ENCODE measurements at places on chromosomes 11 and 22.

DNA sequence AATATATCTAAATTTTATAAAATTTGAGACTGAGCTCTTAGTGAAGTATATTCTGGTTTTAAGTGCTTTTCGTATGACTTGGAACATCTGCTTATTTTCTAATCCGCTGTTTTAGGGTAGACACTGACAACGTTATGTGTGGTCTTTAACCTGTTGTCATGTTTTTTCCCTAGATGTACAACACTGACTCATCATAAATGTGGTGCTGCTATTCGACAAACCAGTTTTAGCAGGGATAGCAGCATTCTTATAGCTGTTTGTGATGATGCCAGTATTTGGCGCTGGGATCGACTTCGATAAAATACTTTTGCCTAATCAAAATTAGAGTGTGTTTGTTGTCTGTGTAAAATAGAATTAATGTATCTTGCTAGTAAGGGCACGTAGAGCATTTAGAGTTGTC lies 23.8 kb upstream of the HIKESHI start:
- DNase-seq = no peak

DNA sequence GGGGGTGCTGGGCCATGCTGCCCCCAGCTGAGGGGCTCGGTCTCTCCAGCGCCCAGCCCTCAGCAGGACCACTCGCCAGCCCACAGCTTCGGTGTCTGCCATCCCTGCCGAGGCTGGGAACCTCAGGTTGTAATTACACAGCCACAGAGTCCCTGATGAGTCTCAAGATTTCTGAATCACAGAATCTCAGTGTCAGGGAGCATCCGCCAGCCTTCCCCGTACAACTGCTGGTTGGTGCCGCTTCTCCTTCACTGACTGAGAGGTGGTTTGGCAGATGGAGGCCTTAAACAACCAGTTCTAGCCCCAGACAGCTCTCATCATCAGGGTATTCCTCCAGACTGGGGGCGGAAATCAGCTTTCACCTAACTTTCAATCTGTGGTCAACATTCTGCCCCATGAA lies 13.7 kb downstream of the PHF21B start:
- DNase-seq = no peak

DNA sequence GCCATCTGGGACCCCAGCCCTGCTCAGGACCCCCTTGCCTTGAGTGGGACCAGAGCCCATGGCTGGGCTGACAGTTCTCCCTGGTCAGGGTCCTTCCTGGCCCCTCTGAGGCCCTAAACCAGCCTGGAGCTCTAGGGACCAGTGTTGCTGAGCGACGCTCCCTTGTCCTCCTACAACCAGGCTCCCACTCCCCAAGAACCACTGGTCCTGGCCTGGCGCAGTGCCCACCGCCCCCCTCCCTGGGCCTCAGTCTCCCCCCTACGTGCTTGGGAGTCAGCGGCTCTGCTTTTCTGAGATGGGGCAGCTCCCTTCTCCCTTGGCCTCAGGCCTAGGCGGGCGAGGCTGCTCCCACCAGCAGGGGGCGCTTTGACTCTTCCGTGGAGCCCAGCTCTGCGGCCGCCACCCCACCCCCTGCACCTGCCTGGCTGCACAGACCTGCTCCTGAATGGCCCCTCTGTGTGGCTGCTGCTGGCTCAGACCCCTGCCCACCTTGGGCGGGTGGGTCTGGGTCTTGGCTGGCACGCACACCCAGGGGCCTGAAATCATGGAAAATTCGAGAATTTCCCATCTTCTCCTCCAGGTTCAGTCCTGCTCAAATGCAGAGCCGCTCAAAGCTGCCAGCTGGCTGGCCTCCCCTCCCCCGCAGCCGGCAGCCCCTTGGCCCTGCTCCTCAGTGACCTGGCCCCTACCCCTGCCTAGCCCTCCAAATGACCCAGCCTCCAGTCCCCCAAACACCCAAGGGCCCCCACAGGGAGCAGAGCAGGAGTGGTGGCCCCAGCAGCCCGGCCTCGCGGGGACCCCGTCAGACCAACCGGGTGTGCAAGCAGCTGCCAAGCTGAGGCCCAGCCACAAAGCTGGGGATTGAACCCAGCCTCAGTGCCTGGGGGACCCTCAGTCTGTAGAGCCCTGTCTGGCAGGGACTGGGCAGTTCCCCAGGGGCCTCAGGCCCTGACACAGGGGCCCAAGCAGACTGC lies 9.1 kb downstream of the PRR33 start:
- DNase-seq = peak; percentile 84

- DNase-seq = no peak
These were observed 7.1 kb downstream of the RFPL1 start for GRCh38 chr22:29445508-29445907.

- DNase-seq = peak; percentile 21
These were observed 562 bp downstream of the SHANK2 start for GRCh38 chr11:71251761-71252268.

DNA sequence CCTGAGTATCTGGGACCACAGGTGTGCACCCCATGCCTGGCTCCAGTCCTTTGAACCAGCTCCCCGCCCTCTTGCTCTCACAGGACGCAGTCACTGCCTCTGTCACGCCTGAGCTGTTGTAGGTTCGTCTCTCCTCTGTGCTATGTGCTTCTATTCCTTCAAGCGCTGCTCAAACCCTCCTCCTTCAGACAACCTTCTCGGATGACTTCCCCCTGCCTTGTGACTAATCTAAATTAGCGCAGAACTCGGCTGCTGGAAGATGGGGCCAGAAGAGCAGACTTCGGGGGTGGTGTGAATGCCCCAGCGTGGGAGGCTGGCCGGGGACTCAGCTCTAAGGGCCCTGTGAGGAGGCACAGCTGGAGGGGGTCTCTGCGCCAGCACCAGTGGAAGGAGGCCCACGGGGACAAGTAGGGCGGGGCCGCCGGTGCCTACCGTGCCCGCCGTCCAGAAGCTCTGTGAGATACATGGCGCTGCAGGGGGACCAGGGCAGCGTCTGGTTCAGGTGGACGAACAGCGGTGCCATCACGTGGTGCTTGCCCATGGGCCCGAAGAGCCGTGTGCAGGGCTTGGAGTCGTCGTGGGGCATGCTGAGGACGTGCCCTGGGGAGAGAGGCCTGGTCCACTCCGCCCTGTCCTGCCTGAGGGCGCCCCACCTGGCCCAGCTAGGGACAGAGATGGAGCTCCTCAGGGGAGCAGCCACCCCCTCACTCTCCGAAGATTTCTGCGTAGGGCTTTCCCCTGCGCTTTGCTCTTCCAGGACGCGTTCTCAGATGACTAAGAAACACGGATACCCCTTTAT lies 12.5 kb downstream of the ADAMTS8 start:
- no peak for DNase-seq

DNA sequence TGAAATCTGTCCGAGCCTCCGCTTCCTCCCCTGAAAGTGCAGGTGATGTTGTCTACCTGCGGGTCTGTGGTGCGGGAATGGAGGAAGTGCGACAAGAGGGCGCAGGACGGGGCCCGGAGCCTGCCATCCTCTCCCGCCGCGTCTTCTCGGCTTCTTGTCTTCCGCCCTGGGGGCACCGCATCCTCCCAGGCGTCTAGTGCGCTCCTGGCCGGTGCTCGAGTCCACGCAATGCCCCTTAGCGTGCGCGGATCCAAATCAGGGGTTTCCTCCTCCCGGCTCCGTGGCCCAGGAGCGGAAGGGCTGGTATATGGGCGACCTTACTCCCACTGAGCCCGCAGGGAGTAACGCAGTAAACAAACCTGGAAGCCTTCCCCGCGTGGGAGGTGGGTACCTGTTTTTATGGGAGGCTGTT lies 405 bp downstream of the SFI1 start:
- no peak for DNase-seq

DNA sequence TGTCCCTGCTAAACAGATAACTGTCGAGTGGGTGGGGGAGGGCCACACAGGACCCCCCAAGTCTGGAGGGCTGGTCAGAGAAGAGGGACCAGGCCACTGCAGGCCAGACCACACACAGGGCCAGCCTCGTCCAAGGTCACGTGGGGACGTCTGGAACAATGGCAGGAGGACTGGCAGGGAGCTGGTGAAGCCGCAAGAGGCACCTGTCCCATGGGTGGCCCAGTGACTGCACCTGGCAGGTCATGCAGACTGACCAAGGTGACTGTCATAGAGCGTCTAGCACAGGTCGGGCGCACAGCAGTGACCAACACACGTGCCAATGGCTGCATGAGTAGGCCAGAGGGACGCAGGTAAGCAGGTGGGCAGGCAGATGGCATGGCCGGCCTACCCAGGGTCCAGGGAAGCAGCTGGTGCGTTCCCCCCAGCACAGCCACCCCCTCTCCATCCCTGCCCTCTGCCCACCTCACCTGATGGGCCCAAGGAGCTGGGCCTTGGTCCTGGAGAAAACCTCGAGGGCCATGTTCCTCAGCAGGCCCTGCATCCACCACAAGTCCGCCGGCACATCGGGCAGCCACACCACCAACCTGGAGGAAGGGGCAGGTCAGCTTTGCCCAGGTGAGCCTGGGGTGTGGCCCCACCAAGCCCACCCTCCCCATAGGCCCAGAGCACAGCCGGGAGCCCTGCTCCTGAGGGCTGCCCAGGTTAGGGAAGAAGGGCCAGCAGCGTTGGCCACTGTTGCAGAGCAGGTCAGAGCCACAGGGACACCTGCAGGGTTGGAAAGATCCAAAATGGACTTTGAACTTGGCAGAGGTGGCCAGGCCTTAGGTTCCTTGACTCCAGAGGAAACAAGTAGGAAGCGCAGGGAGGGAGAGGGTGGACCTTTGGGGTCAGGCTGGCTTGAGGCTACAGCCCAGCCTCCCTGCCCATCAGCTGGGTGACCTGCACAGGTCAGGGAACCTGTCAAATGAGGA lies 10.4 kb downstream of the PNPLA5 start:
- no peak for DNase-seq

DNA sequence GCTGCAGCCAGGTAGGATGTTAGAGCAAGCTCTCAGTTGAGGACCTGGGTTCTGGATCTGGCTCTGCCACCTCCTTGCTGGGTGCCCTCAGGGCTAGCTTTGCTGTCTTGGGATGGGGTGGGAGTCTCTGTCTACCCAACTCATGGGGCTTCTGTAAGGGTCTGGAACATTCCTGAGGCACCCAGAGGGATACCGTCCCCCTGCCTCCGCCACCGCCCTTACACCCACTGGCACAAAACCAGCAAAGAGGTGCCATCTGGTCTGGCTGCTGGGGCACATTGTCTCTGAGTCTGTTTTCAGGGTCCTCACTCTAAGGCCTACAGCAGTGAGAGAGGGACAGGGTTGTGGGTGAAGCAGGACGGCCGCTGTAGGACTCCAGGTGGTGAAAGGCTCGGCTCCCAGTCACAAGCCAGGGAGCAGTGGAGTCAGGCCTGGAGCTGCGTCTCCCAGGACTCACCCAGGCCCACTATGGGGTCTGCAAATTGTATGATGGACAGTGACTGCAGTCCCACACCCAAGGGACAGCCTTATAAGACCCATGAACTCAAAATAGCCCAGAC lies 84.9 kb downstream of the MORC2 start:
- DNase-seq = no peak

- DNase-seq = peak; percentile 76
These were observed 7.9 kb downstream of the TIGD3 start for GRCh38 chr11:65362320-65362931.

GRCh38 chr22:44396021-44396726 lies 83.4 kb upstream of the SHISAL1 start:
- DNase-seq = no peak

DNA sequence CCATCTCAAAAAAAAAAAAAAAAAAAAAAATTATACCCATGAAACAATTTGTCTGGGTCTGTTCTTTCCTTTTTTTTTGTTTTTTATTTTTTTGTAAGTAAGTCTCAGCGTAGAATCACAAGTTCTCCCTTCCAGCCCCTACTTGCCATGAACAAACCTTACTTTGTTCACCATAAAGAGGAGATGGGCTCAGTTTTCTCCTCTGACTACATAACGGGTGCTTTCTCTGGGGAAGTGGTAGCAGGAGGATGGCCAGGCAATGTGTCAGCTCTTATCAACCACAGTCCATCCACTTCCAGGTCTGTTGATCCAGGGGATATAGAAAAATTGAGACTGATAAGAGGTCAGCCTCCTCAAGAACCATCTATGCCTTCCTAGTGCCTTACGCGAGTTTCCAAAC lies 11.0 kb downstream of the ASCC2 start:
- no peak for DNase-seq

DNA sequence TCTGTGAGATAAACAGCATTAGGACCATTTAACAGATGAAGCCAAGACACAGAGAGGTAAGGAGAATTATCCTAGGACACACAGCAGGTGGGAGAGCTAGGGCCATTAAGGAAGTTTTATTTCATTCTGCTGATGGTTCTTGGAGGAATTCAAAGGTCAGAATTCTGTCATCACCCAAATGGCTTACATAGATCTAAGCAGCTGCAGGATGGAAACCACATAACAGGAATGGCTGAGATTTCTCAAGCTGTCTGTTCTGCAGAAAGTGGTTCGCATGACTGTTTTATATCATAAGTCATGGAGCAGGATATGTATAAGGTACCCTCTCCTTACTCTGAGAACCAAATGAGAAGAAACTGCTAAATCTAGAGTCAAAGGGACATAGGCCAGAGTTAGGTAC lies 163.2 kb upstream of the NARS2 start:
- no peak for DNase-seq

GRCh38 chr11:109996060-109996459 lies 97.1 kb upstream of the ZC3H12C start:
- no peak for DNase-seq

GRCh38 chr11:45045683-45046471 lies 95.2 kb upstream of the TP53I11 start:
- DNase-seq = no peak

- no peak for DNase-seq
These were observed 1406.1 kb upstream of the TENM4 start for GRCh38 chr11:80846979-80847378.

GRCh38 chr22:30245985-30246813 lies at the start of gene LIF:
Gene LIF, minus strand, starts transcription at chr22:30246759. Its CDS starts 64 bp downstream, at chr22:30246695.
- no peak for DNase-seq

- no peak for DNase-seq
These were observed 12.4 kb downstream of the CAVIN3 start for GRCh38 chr11:6307876-6308275.

DNA sequence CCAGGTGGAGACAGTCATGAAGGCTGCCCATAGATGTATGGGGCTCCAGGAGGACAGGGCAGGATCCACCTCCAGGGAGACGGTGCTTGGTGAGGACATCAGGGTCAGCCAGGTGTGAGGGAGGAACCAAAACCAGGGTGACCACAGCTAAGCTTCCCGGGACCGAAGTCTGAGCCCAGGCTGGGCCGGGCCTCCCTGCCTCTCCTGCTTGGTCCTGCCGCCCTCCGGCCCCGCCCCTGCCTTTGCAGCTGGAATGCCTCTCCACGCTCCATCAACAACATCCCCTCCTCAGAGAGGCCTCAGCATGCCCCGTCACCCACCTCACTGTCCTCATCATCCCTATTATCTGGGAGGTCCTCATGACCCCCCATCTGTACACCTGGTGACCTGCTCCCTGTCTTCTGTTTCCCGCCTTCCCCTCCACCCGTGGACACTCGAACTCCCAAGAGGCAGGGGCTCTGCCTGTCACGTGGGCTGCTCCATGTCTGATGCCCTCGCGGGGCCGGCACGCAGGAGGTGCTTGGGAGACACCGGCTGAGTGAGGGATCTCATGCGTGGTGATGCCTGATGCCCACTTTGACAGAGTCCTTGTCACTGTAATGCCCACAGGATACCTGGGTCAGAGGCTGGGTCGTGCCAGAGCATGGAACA lies 59.4 kb downstream of the RTL6 start:
- no peak for DNase-seq

Data from hematopoietic multipotent progenitor cell (in vitro differentiated cells).